ENCODE measurements at places on chromosomes 6 and 20.

DNA sequence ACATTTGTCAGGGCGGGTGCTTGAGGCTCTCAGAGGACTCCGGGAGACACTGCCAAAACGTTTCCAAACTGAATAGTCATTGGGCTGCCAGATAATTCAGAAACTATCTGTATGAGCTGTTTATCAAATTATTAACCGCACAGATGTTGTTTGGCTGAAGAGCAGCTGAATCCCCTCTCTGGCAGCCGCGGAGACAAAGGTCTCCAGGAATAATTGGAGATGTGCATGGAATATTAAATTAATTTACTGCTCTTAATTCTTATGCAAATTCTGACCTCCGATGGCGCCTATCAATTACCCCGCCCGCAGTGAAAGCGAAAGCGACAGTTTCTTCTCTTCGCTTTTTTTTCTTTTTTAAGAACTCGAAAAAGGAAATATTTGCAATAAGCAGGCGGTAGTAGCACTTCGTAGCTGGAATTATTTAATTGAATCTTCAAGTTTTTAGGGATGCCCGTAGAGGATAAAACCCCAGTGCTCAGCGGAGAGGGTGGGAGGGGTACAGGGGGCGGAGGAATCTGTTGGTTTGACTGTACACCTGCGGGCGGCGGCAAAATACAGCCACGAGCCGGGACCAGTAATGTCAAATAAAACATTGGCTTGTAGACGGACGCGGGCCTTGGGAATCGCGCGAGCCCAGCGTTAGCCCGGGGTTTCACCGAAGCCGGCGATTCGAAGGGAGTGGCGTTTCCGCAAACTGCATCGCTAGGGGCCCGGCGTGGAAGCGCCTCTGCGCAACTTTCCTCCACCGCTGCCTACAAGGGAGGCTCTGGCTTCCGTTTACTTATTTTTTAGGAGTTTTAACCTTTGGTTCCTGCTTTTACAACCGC, 6.2 kb downstream of the LINC00237 start:
- DNase-seq, result peak; percentile 44

DNA sequence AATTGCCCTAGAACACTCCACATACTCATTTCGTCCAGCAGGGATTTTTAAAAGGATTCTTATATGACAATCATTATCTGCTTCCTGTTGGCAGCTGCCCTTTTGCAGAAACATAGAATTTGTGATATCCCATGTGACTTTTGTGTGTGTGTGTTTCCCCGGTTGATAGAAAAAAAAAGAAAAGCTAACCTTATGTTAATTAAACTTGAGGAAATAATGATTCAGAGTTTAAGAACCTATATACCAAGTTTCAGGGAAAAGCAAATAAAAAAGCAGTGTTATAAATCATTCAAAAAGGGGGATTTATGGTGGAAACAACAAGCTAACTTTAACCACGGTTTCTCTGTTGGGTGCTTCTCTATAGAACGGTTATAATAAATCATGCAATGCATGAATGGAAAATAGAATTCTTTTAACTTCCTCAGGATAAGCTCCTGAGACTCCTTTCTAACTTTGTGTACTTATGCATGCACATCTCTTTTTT, 826.9 kb upstream of the EYS start:
- no peak for DNase-seq

DNA sequence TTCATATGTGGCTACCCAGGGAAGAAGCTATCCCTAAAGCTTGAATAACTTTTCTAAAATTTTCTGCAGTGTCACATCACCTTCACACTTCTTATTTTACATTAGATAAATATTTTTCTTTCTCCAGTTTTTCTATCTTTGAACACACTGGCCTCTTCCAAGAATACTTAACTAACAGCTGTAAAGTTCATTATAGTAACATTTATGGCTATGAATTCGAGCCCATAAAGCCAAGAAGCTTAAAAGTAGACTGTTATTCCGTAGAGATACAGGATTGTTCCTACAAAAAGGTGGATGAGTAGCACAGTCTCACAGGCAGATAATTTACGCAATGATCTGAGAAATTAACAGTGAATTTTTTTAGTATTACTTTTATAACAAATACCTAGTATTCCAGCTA, 55.7 kb upstream of the BMP5 start:
- DNase-seq, result no peak

DNA sequence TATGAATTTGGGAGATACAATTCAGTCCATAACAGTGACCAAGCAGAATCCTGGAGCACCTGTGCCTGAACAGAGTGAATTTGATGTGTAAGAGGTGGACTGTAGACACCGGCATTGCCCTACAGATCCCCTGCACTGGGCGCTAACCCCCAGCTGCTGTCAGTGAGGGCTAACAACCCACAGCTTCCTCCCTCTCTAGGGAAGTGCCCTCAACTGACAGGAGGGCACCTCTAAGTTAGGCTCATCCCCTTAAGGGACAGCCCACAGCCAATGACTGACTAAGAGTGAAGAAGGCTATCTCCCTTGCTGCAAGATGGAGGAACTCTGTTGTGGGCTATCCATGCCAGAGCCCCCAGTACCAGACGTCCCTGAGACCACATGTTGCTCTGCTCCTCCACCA, 15.3 kb upstream of the BPIFB1 start:
- DNase-seq, result no peak

GRCh38 chr20:11544029-11544678, 373.5 kb upstream of the BTBD3 start:
- DNase-seq, result peak; percentile 16

GRCh38 chr20:3698591-3699001, 13.8 kb downstream of the SIGLEC1 start:
- DNase-seq, result no peak

Data from immature natural killer cell (primary cell).